Neural progenitor cell (in vitro differentiated cells): ENCODE measurements at places on chromosomes 6 and 20. TPM values are rescaled to one million over a fixed set of nuclear protein-coding genes. Genes with fewer than 3 reads are reported as not detected.
A peak's percentile ranks its signal among the peaks of the same experiment; 100 is the strongest.

DNA sequence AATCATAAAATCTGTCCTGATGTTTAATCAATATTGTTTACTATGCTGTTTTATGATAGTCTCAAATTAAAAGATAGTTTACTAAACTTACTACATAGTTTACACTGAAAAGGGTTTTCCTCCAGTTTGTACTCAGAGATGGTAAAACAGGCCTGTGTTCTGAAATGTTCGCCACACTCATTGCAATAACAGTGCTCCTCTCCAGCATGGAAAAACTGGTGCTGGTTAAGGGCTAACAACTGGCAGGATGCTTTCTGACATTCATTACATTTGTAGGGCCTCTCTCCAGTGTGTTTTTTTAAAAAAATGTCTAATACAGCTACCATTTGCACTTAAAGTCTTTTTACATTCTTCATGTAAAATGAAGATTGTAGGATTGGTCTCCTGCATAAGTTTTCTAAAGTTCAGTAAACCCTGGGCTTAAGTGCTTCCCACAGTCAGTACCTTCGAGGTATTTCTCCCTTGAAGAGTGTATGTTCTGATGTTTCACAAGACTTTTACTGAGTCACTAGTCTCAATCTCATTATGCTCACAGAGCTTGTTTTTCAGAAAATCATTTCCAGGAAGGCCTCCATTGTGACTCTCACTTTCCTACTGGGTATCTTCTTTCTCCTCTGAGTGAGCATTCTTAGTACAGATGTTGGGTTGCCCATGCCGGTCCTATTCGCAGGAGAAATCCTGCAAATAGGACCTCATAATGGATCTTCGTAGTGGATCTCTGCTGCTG lies 8.7 kb upstream of the ZSCAN12 start:
- no peak for DNase-seq
- H3K4me3 ChIP-seq: no peak overlapping the region
- H3K4me1 ChIP-seq: no peaks in the 10 kb centered on the region
- H3K27me3 ChIP-seq: peaks cover 36% of the 10 kb centered on the region
- H3K36me3 ChIP-seq: no peaks in the 10 kb centered on the region
- H3K27ac ChIP-seq: no peak overlapping the region

Gene PHACTR3
- total RNA-seq: 0.22 and 1.4 TPM in 2 replicates

- no peak overlapping the region for H3K27ac ChIP-seq
- no peaks in the 10 kb centered on the region for H3K36me3 ChIP-seq
- H3K4me3 ChIP-seq: no peak overlapping the region
- H3K27me3 ChIP-seq: no peaks in the 10 kb centered on the region
- no peaks in the 10 kb centered on the region for H3K4me1 ChIP-seq
Observed at GRCh38 chr6:74979065-74979766, 226.6 kb downstream of the COL12A1 start.

- H3K4me3 ChIP-seq: no peak overlapping the region
- DNase-seq: no peak
- peaks cover 14% of the 10 kb centered on the region for H3K4me1 ChIP-seq
- H3K36me3 ChIP-seq: no peaks in the 10 kb centered on the region
Observed at GRCh38 chr20:47334022-47334551, 22.4 kb downstream of the ZMYND8 start.

Gene ASF1A
- total RNA-seq: 33.4 and 54.8 TPM in 2 replicates

GRCh38 chr6:46207174-46207573 lies 36.4 kb upstream of the ENPP5 start:
- no peaks in the 10 kb centered on the region for H3K36me3 ChIP-seq
- no peaks in the 10 kb centered on the region for H3K27me3 ChIP-seq
- no peak overlapping the region for H3K4me3 ChIP-seq
- no peak overlapping the region for H3K27ac ChIP-seq

- H3K36me3 ChIP-seq: no peaks in the 10 kb centered on the region
- H3K27me3 ChIP-seq: no peaks in the 10 kb centered on the region
- DNase-seq: peak; percentile 45
- H3K27ac ChIP-seq: peak overlapping the region; percentile 80
Observed at GRCh38 chr6:25061289-25061936, 125.7 kb upstream of the RIPOR2 start.

Gene FAM209B
- not detected in 2 replicates for total RNA-seq

Gene F13A1
- 1.7 and 3.6 TPM in 2 replicates for total RNA-seq

Gene RMND1
- 32.1 and 44.0 TPM in 2 replicates for total RNA-seq

GRCh38 chr6:14305131-14305530 lies 187.6 kb downstream of the CD83 start:
- H3K4me3 ChIP-seq: no peak overlapping the region
- no peaks in the 10 kb centered on the region for H3K4me1 ChIP-seq
- no peak for DNase-seq
- H3K27me3 ChIP-seq: peaks cover 14% of the 10 kb centered on the region

DNA sequence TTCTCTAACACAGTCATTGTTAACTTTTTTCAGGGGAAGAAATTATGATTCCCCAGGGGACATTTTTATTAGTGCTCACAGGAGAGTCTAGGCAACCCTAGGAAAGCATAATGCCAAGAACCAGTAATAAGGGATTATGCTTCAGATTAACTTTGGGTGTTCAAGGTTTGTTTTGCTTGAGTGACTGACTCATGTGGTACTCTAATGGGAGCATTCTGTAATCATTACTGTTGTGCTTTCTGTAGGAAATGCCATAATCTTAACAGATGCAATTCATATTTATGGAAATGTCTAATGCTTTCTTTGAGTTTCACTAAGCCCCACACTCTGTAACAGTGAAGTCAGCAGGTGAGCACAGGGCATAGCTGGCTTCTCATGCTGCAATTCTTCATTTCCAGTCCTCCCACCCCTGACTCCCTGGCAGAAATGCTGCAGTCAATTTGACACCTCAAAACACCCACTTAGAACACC lies 263.4 kb upstream of the MAN1A1 start:
- no peak overlapping the region for H3K4me3 ChIP-seq
- H3K27me3 ChIP-seq: no peaks in the 10 kb centered on the region

DNA sequence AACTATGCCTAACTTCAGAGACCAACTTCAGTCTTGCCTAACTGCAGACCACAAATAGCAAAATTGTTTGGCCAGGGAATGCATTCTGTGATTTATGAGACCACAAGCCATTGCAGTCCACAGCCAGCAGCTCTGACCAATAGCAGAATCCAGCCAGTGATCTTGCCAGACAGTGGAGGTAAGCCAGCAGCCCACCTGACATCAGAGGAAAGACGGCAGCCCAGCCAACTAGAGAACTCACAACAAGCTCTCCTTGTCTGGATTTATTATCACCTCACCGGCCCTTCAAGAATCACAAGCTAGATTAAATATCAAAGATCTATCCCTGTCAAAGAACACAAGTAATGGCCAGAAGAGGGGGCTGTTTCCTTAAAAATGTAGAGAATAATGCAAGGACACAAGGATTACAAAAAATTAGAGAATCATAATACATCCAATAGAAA lies 66.5 kb upstream of the SLC35F1 start:
- H3K36me3 ChIP-seq: no peaks in the 10 kb centered on the region
- H3K27me3 ChIP-seq: no peaks in the 10 kb centered on the region
- H3K27ac ChIP-seq: no peak overlapping the region
- H3K4me3 ChIP-seq: no peak overlapping the region

Gene MACROD2
- 11.9 and 12.1 TPM in 2 replicates for total RNA-seq

- peak overlapping the region; percentile 71 for H3K4me3 ChIP-seq
- H3K36me3 ChIP-seq: no peaks in the 10 kb centered on the region
- H3K4me1 ChIP-seq: peaks cover 3% of the 10 kb centered on the region
- peaks cover 89% of the 10 kb centered on the region for H3K27me3 ChIP-seq
- peak; percentile 7 for DNase-seq
Observed at GRCh38 chr6:27311806-27312145, 297 bp downstream of the POM121L2 start.

Gene SMPDL3A
- 1.2 and 2.0 TPM in 2 replicates for total RNA-seq

Gene ATG5
- 31.7 and 45.0 TPM in 2 replicates for total RNA-seq
